ENCODE measurements at places on chromosomes 6 and 20.

GRCh38 chr6:130922922-130923321, 95.7 kb downstream of the SMLR1 start:
- H3K36me3 ChIP-seq, result no peaks in the 10 kb centered on the region
- no peak overlapping the region for H3K27ac ChIP-seq
- no peaks in the 10 kb centered on the region for H3K4me1 ChIP-seq
- no peak overlapping the region for H3K4me3 ChIP-seq
- H3K27me3 ChIP-seq, result no peaks in the 10 kb centered on the region

- H3K4me1 ChIP-seq, result peaks cover 29% of the 10 kb centered on the region
- H3K4me3 ChIP-seq, result no peak overlapping the region
- H3K36me3 ChIP-seq, result no peaks in the 10 kb centered on the region
- DNase-seq, result no peak
- H3K27me3 ChIP-seq, result no peaks in the 10 kb centered on the region
- H3K27ac ChIP-seq, result peak overlapping the region; percentile 97
These were observed 1.6 kb upstream of the ADRM1 start for GRCh38 chr20:62301111-62301668.

DNA sequence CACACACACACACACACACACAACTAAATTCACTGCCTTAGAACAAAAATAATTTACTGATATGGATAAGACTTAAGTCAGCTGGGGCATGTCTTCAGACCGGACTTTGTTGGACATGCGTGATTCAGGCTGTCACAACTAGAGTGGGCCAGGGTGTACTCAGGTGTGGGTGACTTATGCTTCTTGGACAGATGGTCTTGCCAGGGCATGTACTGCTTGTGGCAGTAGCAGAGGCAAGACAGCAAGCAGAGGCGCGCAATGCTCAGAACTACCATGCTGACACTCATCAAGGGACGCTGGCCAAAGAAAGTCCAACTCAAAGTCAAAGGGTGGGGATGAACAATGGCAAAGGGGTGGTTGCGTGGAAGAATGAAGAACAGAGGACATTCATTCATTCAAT, 437.5 kb downstream of the CBLN4 start:
- DNase-seq, result no peak
- no peak overlapping the region for H3K4me3 ChIP-seq
- H3K27me3 ChIP-seq, result no peaks in the 10 kb centered on the region
- no peak overlapping the region for H3K27ac ChIP-seq

DNA sequence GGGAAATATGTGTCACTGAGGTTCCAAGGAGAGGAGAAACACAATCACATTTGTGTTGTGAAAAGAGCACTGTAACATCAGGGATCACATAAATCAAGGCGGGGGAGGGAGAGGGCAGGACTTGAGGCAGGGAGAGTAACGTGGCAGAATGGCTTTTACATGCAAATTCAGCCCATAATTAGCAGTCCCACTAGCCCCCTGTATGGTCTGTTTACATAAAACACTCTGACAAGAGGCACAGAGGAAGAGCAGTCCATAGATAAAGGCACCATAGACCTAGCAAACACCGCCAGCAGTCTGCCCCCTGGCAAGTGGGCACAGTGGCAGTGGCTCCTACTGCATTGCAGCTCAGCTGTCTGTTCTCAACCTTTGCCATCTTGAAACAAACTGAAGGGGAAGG, 82.7 kb downstream of the LYRM2 start:
- H3K36me3 ChIP-seq, result no peaks in the 10 kb centered on the region
- no peaks in the 10 kb centered on the region for H3K4me1 ChIP-seq
- no peak overlapping the region for H3K27ac ChIP-seq
- no peak for DNase-seq

- no peaks in the 10 kb centered on the region for H3K27me3 ChIP-seq
- DNase-seq, result no peak
- H3K4me3 ChIP-seq, result no peak overlapping the region
These were observed 1.8 kb downstream of the HSD17B8 start for GRCh38 chr6:33206027-33206863.

- no peaks in the 10 kb centered on the region for H3K27me3 ChIP-seq
- peaks cover 8% of the 10 kb centered on the region for H3K36me3 ChIP-seq
- H3K27ac ChIP-seq, result no peak overlapping the region
- H3K4me3 ChIP-seq, result no peak overlapping the region
These were observed 41.4 kb downstream of the KIZ start for GRCh38 chr20:21167261-21167660.

- no peak overlapping the region for H3K4me3 ChIP-seq
- DNase-seq, result no peak
- no peak overlapping the region for H3K27ac ChIP-seq
- no peaks in the 10 kb centered on the region for H3K36me3 ChIP-seq
- no peaks in the 10 kb centered on the region for H3K27me3 ChIP-seq
These were observed 10.7 kb downstream of the PEDS1 start for GRCh38 chr20:50142812-50143211.

GRCh38 chr20:40770564-40771307, 81.7 kb upstream of the MAFB start:
- no peak overlapping the region for H3K27ac ChIP-seq
- H3K27me3 ChIP-seq, result no peaks in the 10 kb centered on the region
- no peaks in the 10 kb centered on the region for H3K36me3 ChIP-seq
- H3K4me3 ChIP-seq, result no peak overlapping the region
- no peaks in the 10 kb centered on the region for H3K4me1 ChIP-seq
- DNase-seq, result no peak

DNA sequence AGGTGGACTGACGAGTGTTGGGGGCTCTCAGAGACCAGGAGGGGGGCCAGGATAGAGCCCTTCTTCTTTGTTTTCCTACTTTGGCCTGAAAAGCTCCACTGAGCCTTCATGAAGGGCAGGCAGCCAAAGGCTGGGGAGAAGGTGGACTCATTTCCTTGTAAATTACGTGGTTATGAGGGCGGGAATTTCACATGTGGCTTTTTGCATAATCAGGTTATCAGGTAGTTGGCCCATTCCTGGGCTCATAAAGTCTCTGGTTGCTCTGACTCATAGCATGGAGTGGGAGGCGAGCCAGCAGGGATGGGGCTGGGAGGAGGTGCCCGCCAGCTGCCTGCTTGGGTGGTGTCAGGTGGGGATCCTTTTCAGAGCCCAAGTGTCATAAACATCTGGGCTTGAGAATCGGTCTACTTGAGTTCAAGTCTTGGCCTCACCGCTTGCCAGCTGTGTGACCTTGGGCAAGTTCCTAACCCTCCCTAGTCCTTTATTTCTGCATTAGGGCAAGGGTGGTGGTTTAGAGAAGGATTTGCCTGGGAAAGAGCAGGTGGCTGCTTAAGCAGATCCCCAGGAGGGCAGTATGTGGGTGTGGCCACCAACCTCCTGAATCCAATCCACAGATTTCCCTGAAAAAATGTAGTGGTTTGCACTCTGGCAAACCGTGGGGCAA, 26.5 kb upstream of the RNF24 start:
- peaks cover 35% of the 10 kb centered on the region for H3K4me1 ChIP-seq
- H3K36me3 ChIP-seq, result no peaks in the 10 kb centered on the region
- no peak overlapping the region for H3K4me3 ChIP-seq
- DNase-seq, result no peak
- H3K27ac ChIP-seq, result no peak overlapping the region

- H3K27me3 ChIP-seq, result no peaks in the 10 kb centered on the region
- H3K4me1 ChIP-seq, result peaks cover 31% of the 10 kb centered on the region
- H3K27ac ChIP-seq, result peak overlapping the region; percentile 21
- H3K4me3 ChIP-seq, result no peak overlapping the region
- H3K36me3 ChIP-seq, result no peaks in the 10 kb centered on the region
- no peak for DNase-seq
These were observed 27.7 kb upstream of the LAMA4 start for GRCh38 chr6:112281821-112282615.

- no peaks in the 10 kb centered on the region for H3K27me3 ChIP-seq
- no peaks in the 10 kb centered on the region for H3K4me1 ChIP-seq
- H3K36me3 ChIP-seq, result no peaks in the 10 kb centered on the region
- DNase-seq, result no peak
These were observed 27.2 kb upstream of the SRSF6 start for GRCh38 chr20:43430265-43431133.

- peak overlapping the region; percentile 92 for H3K4me3 ChIP-seq
- peaks cover 30% of the 10 kb centered on the region for H3K4me1 ChIP-seq
- H3K27ac ChIP-seq, result peak overlapping the region; percentile 89
- no peaks in the 10 kb centered on the region for H3K27me3 ChIP-seq
These were observed 1.2 kb downstream of the ECI2 start for GRCh38 chr6:4133941-4134838.

DNA sequence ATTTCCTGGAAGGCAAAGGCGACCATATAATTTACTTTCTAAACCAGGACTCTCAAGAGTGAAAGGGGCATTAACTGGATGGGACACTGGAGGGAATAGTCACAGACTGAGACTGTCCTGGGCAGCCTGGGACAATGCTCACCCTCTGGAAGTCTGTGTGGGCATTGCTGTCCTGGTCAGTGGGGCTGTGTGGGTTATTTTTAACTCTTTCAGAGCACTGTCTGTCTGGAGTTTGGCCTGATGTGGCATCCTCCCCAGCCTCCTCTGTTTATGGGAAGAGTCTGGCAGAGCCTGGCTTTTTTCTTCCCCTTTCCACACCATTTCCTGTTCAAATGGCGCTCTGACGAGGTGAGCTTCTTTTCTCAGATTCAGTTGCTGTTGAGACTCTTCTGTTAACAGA, 11.7 kb downstream of the DAAM2 start:
- no peak overlapping the region for H3K4me3 ChIP-seq
- peaks cover 12% of the 10 kb centered on the region for H3K4me1 ChIP-seq
- no peaks in the 10 kb centered on the region for H3K27me3 ChIP-seq
- H3K27ac ChIP-seq, result no peak overlapping the region

GRCh38 chr20:53448875-53449274, 144.8 kb downstream of the ZNF217 start:
- H3K4me3 ChIP-seq, result no peak overlapping the region
- H3K4me1 ChIP-seq, result no peaks in the 10 kb centered on the region
- H3K27ac ChIP-seq, result no peak overlapping the region
- no peaks in the 10 kb centered on the region for H3K36me3 ChIP-seq

DNA sequence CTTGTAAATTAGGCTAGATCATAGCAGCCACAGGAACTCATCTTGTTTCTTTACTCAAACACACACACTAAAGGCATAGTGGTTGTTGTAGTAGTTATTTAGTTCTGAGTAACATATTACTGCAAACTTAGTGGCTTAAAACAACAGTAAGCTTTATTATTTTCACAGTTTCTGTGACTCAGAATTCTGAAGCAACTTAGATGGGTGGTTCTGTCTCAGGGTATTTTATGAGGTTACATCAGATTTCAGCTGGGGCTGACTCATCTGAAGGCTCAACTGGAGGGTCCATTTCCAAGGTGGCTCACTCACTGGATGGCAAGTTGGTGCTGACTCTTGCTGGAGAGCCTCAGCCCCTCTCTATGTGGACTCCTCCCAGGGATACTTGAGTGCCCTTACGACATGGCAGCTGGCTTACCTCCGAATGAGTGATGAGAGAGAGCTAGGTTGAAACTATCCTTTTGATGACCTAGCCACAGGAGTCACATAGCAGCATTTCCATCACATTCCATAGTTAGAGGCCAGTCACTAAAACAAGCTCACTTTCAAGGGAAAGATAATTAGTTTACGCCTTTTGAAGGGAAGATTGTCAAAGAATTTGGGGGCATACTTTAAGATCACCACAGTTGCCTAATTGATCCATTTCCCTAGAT, 136.5 kb upstream of the PRND start:
- no peaks in the 10 kb centered on the region for H3K4me1 ChIP-seq
- DNase-seq, result no peak
- H3K36me3 ChIP-seq, result no peaks in the 10 kb centered on the region
- H3K4me3 ChIP-seq, result no peak overlapping the region
- no peaks in the 10 kb centered on the region for H3K27me3 ChIP-seq

- H3K4me1 ChIP-seq, result peaks cover 36% of the 10 kb centered on the region
- H3K36me3 ChIP-seq, result no peaks in the 10 kb centered on the region
- no peaks in the 10 kb centered on the region for H3K27me3 ChIP-seq
- peak overlapping the region; percentile 89 for H3K27ac ChIP-seq
- peak overlapping the region; percentile 99 for H3K4me3 ChIP-seq
These were observed 556 bp upstream of the YWHAB start for GRCh38 chr20:44884907-44885391.
